A549 treated with ZK216348 at 1 μM for 4 hours (cell line): ENCODE measurements at places on chromosomes 11 and 22. TPM values are rescaled to one million over a fixed set of nuclear protein-coding genes. Genes with fewer than 3 reads are reported as not detected.

Gene MEI1
- total RNA-seq = 0.21 TPM in 1 of 5 replicates, not detected in the others

Gene CBLIF
- total RNA-seq = not detected in 5 replicates

Gene ZNF214
- 0.49 to 1.5 TPM (median 0.73 TPM) in 5 replicates for total RNA-seq

Gene CAPN5
- total RNA-seq = 5.6 to 12.4 TPM (median 8.7 TPM) in 5 replicates

Gene CRYBA4
- total RNA-seq = not detected in 5 replicates

Gene FHIP1B
- total RNA-seq = 14.3 to 23.7 TPM (median 17.4 TPM) in 5 replicates

Gene ADORA2A
- total RNA-seq = 0.57 to 0.93 TPM (median 0.69 TPM) in 5 replicates

Gene SCGB1D2
- not detected in 5 replicates for total RNA-seq

Gene MED15
- 34.6 to 63.6 TPM (median 54.0 TPM) in 5 replicates for total RNA-seq

Gene KCNQ1
- total RNA-seq = 0.62 to 1.0 TPM (median 0.71 TPM) in 4 of 5 replicates, not detected in the other

Gene OR10D3
- total RNA-seq = not detected in 5 replicates

Gene GLYAT
- not detected in 5 replicates for total RNA-seq

Gene KCNQ1OT1
- total RNA-seq = 0.04 to 0.07 TPM (median 0.06 TPM) in 5 replicates

Gene PNPLA3
- 0.52 to 1.7 TPM (median 1.3 TPM) in 5 replicates for total RNA-seq

Gene OR52I1
- not detected in 5 replicates for total RNA-seq

Gene OR8D4
- total RNA-seq = not detected in 5 replicates

Gene DYNC2H1
- 5.8 to 8.3 TPM (median 6.4 TPM) in 5 replicates for total RNA-seq

Gene ANKK1
- not detected in 5 replicates for total RNA-seq

Gene C11orf52
- total RNA-seq = not detected in 5 replicates

Gene METTL15
- 3.9 to 9.0 TPM (median 8.0 TPM) in 5 replicates for total RNA-seq

Gene HEPN1
- not detected in 5 replicates for total RNA-seq

Gene KDM2A
- total RNA-seq = 41.7 to 51.3 TPM (median 49.3 TPM) in 5 replicates

Gene DNHD1
- total RNA-seq = 1.8 to 4.2 TPM (median 2.9 TPM) in 5 replicates

Gene LGALS12
- total RNA-seq = not detected in 5 replicates

Gene TCN1
- total RNA-seq = 0.09 to 0.49 TPM in 2 of 5 replicates, not detected in the others

Gene C11orf87
- not detected in 5 replicates for total RNA-seq

Gene DCDC1
- total RNA-seq = 0.32 to 0.67 TPM (median 0.59 TPM) in 5 replicates

Gene TMEM45B
- 0.07 to 0.41 TPM (median 0.38 TPM) in 3 of 5 replicates, not detected in the others for total RNA-seq

Gene OR10W1
- total RNA-seq = not detected in 5 replicates

Gene TMEM134
- total RNA-seq = 36.4 to 70.3 TPM (median 62.1 TPM) in 5 replicates
